Brain (organoid and tissue), 16 donors: ENCODE measurements at places on chromosomes 7 and 10.

GRCh38 chr7:16670021-16670420, 24.0 kb downstream of the BZW2 start:
- DNase-seq, result no peak

- DNase-seq, result no peak
Observed at GRCh38 chr7:43652364-43652763, 69.5 kb downstream of the STK17A start.

GRCh38 chr7:128948312-128948973, 10.7 kb downstream of the IRF5 start:
- DNase-seq, result no peak

- peak; percentile 53 for DNase-seq
Observed at GRCh38 chr7:87506246-87507180, 31.0 kb upstream of the ABCB4 start.

DNA sequence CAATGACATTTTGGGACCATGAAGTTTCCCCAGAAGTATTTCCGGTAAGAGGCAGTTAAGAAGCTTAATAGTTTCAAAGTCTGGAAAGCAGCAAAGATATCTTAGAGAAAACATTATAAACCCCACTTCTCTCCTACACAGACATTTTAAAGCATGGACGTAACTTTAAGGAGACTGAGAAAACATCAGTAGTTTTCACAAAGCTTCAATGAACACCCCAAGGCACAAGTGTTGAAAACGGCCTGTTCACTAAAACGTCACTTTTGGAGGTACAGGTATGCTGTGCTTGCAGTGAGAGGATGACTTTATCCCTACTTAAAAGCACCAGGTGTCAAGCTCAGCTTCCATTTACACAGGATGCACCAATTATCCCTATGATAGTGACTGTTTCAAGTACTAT, 25.0 kb downstream of the NCOA4 start:
- no peak for DNase-seq

- DNase-seq, result no peak
Observed at GRCh38 chr7:81277691-81278090, 358.8 kb upstream of the SEMA3C start.

DNA sequence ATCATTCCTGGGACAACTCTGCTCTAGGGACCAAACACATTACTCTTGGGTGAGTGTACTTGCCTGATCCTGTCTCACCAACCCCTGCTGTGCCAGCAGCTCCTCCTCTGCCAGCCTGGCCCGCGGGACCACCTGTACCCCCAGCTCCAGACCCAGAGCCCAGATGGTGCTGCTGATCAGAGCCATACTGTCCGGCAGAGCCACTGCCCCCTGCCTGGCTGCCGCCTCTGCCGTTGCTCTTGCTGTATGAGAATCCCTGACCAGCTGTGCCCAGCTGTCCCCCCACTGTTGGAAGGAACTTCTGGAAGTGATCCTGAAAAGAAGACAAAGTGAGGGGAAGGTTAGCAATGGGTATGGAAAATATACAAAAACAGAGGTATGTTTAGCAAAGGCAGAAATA, 6.9 kb downstream of the MYOZ1 start:
- DNase-seq, result no peak

- no peak for DNase-seq
Observed at GRCh38 chr10:127044186-127044585, 139.0 kb downstream of the DOCK1 start.

GRCh38 chr7:79406371-79406770, 47.1 kb downstream of the MAGI2 start:
- no peak for DNase-seq

DNA sequence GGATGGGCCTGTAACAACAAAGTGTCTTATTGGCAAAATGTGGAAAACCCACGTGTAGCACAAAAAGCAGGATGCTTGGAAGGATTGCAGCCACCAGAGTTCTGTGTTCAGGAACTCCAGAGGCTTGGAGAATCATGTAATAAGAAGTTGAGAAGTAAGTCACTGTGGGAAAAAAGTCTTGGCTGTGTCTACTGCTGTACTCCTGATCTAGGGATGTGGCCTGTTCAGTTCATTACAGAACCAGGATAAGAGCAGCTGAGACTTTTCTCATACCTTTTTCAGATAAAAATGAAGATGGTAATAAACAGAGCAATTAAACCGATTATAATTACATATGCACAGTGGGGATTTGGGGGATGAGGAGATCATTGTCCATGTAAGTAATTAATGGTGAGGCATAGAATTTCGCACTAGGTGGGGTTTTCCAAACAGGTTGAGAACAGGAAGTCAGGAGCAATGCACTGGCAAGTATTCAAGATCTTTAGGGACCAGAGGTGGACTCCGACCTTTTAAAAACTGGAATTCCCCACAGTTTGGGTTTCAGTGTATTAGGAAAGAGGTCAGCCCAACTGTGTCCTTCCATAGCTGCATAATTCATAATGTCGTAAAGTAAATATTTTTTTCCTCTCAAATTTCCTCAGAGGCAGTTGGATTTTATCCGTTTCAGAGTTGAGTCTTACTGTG, 281.7 kb downstream of the FRMD4A start:
- no peak for DNase-seq

GRCh38 chr7:134565643-134566136, 16.8 kb downstream of the AKR1B15 start:
- DNase-seq, result no peak

DNA sequence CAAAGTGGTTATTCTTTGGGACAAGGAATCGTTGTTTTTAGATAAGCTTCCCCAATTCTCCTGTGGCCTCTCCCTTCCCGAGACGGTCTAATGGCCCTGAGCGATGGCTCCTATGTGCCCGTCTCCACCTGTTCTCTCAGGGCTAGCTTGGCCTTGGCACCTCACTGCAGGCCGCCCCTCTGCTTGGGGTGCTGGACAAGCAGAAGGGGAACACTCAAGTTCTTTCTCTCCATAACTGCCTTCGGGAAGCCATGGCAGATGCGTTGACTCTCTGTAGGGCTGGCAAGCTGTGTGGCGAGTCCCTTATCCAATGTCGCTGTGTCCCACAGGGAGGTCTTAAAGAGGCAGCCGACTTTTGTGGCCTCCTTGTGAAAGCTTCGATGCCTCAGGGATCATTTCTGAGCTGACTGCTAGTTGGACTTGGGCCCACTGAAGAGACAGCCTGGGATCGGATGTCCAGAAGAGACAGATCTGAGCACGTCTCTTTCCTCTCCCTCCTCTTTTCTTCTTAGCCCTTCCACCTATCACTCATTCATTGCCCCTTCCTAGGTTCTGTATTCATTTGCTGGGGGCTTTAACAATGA, 70.8 kb downstream of the GRK5 start:
- no peak for DNase-seq

GRCh38 chr7:39453743-39454355, 112.4 kb upstream of the YAE1 start:
- DNase-seq, result no peak

- no peak for DNase-seq
Observed at GRCh38 chr10:116756277-116756676, 13.9 kb upstream of the HSPA12A start.

DNA sequence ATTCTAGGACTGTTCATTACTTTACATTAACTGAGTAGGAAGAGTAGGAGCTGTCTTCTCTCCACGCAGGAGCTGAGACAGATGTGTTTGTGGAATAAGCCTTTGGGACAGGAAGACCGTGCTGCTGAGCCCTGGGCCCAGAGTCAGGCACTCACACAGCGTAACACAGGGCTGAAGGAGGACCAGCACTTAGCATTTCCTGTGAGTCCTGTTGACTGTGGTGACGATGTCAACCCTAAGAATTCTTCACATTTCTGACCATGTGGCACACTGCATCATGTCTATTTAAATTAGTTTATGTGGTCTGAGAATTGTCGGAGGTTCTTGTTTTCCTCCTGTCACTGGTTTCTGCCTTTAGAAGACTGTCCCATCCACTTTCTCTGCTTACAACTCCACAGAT, 117.2 kb downstream of the PIP4K2A start:
- no peak for DNase-seq

- DNase-seq, result peak; percentile 84
Observed at GRCh38 chr7:30896036-30896435, 15.6 kb upstream of the AQP1 start.

DNA sequence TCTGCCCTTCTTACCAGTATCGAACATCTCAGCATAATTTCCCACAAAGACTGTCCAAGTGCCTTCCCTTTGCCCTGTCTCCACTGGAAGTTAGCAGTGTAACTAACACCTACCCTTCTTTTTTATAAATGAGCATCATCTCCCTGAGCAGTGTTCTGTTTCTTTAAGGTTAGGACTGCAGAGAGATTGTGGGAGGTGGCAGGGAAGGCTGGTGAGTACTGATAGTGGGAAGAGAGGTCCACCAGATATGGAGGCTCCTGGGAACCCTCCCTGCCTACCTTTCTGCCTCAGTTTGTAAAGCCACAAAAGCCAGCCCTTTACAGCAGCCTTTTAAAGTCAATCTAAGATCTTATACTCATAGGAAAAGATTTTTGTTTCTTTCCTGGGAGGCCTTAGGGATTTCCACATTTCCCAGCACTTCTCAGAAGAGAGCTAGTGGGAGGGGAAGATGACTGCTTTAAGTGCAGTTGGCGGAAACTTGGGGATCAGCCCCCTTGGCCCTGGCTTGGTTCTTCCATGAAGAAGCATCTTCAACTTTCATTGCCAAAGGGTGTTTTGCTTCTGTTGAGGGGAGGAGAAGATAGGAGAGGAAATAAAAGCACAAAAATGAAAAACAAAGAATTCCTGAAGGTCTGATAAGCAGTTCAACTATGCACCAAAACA, 36.6 kb upstream of the CALD1 start:
- no peak for DNase-seq

DNA sequence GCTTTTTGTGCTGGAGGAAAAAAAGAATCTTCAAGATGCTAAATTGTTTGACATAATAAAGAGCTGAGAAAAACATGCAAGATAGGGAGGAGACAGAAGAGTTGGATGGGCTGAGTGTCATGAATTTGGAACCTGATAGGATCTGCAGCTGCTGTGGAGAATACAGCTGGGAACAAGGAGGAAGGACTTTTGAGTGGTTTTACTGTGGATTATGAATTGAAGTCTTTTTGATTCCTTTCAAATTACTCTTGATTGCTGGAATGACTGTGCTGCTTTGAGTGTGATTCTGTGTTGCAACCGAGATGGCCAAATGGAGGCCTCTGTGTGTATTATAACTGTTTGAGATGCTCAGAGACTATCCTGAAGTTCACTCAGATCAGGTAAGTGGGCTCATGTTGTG, 4.0 kb downstream of the EFCAB10 start:
- no peak for DNase-seq

DNA sequence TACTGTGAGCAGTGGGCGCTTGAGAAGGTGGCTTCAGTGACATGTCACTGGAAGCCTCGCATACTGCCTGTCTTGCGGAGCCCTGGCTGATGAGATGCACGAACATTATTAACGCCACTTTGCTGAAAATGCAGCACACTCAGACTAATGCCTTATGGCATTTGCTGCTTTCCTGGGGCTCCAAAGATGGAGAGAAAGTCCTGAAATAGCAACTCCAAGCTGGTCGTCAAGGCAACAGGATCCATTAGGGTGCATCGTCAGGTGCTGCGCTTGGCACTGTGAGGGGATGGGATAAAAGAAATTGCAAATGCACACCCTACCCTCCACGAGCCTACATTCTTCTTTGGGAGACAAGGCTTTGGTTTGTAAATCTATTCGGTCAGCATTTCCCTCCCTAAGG, 592.5 kb downstream of the TYW1 start:
- DNase-seq, result peak; percentile 51

- no peak for DNase-seq
Observed at GRCh38 chr10:100779329-100779728, 33.9 kb downstream of the PAX2 start.

- no peak for DNase-seq
Observed at GRCh38 chr10:43160921-43161255, 22.6 kb downstream of the CSGALNACT2 start.

DNA sequence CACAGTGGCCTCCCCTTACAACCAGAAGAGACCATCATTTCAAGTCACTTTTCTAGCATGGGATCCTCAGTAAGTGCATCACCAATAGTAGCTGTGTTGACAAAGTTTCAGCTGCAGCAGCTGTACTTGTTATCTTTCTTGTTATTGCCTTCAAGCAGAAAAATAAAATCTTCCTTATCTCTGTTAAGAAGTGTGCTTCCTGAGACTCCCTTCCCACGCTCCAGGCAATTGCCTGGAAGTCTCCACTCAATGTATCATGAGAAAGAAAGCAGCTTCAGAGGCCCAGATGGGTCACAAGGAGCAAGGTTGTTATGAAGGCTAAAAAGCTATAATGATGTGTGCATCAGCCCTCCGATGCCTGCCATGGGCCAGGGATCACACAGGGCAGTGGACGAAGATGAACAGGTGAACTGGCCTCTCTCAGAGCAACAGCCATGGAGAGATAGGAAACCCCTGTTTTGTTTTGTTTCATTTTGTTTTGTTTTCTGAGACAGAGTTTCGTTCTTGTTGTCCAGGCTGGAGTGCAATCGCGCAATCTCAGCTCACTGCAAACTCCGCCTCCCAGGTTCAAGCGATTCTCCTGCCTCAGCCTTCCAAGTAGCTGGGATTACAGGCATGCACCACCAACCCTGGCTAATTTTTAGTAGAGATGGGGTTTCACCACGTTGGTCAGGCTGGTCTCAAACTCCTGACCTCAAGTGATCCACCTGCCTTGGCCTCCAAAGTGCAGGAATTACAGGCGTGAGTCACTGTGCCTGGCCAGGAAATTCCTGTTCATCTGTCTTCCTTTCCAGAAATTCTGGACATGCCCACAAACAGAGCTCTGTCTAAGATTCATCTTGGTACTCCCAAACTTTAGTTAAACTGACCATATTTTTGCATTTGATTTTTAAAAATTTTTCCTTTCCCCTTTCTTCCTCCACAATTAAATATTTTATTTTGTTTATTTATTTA, 340.5 kb downstream of the TNS3 start:
- no peak for DNase-seq

DNA sequence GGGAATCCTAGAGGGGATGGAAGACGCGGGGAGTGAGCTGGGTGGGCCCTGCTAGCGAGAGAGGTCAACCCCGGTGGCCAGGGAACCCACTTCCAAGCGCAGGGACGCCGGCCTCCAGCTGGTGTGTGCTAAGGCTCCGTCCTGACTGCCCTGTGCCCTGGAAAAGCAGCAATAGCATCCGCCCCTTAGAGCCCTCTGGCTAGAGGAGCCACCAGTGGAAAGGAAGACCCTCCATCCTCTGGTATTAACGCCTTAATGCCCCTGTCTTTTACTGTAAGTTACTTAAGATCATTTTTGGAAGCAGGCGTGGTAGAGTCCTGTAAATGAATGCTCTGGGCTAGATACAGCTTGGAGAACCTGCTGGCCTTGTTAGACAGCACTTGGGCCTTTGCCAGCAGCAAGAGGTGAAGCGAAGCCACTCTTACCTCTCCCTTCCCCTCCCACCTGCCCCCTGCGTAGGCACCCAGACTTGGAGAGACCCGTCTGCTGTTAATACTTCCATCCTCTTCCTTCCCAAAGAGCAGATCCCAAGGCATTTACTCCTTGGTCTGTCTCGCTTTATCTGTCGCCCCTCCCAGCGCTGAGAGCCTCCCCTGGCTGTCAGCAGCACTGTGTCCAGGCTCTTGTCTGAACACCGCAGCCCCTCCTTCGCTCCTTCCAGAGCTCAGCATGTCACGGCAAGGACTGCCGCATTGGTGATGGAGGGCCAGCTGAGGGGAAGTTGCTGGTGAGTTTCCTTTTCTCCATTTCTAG, 4.6 kb downstream of the REPIN1 start:
- no peak for DNase-seq

GRCh38 chr7:20624666-20625385, 9.4 kb downstream of the ABCB5 start:
- no peak for DNase-seq

GRCh38 chr7:112898432-112899290, 108.5 kb upstream of the TMEM168 start:
- peak; percentile 7 for DNase-seq
